COLO829 (cell line): ENCODE measurements at places on chromosomes 3 and 15.

- no peak for DNase-seq
These were observed 82.6 kb downstream of the PDZRN3 start for GRCh38 chr3:73542136-73542535.

DNA sequence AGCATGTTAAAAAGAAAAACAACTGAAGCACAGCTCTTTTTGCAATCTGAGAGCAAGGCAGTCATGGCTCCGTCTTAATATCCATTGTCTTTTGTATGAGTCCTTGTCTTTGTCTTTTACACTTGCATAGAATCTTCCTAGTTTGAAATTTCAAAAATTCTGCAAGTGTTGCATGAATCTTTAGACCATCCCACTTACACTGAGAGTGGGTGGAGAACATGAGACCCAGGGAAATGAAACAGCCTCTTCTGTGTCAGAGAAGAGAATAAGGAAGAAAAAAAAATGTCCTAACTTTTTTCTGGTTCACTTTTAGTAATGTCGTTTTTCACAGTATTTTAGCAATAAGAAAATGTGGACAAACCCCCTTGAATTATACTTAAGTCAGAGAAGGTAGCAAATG lies 12.1 kb upstream of the DCLK3 start:
- no peak for DNase-seq

DNA sequence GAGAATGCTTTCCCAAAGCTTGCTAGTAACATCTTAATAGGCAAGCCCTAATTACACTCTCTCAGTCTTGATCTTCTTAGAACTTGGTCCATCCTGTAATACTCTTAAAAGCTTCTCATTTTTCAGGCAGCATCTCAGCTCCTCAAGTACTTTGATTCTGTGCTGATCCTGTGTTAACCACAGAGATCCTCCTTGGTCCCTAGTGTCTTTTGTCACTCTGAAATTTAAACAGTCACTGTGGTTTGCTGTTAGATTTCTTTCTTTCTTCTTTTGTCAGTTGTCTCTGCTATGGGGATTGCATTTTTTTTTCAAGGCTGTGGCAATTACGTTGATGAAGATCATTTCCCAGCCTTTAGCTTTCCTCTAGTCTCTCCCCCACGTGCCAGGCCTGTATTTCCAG lies 26.0 kb upstream of the UBE3A start:
- DNase-seq, result no peak

GRCh38 chr3:71984843-71985613 lies 200.1 kb upstream of the PROK2 start:
- DNase-seq, result no peak

DNA sequence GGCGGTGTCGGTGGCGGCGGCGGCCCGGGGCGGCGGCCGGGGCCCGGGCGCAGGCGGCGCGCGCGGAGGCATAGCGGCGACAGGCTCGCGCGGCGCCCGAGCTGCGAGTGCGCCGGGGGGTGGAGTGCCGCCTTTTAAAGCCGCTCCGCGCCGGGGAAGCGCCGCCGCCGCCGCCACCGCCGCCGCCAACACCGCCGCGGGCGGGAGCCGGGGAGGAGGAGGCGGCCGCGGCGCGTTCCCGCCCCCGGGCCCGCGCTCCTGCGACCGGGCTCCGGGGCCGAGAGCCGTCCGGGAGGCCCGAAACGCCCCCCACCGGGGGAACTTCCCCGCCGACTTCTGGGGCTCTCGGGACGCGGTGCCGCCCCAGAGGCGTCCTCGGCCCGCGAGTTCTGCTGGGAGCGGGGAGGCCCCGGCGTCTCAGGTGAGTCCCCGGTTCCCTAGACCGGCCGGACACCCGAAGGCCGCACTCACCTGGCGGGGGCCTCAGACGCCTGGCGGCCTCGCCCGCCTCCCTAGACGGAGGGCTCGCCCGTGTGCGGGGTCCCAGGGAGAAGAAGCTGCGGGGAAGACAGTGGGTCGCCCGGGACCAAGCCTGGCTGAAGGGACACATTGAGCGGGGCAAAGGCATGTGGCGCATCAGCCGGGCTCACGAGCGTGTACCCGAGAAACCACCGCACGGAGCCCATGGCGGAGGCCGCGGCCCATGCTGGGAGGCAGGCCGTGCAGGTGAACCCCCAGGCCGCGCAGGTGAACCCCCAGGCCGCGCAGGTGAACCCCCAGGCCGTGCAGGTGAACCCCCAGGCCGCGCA lies at the start of gene PCSK6:
Gene PCSK6, minus strand, starts transcription at position 109 of the 809 bp plus-strand sequence. Its CDS starts 37 bp downstream, at position 72.
- DNase-seq, result no peak

DNA sequence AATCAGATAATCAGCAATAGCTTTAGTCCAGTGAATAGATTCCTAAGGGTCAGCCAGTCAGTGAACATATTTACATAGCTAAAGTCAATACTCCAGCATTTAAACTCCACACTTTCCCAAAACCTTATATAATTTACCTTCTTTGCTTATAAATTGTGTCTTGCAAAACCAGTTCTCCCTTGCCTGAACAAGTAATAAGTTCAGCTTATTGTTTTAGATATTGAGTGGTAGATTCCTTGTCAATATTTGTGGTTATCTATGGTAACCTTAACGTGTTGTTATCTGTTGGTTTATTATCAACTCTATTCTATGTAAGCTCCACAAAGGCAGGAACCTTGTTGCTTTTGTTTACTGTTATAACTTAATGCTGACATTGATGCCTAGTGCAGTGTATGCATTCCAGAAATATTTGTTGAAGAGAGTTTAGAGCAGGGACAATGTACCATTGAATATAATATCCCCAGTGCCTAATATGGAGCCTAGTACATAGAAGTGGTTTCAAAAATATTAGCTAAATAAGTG lies 24.0 kb downstream of the PLSCR5 start:
- peak; percentile 23 for DNase-seq

DNA sequence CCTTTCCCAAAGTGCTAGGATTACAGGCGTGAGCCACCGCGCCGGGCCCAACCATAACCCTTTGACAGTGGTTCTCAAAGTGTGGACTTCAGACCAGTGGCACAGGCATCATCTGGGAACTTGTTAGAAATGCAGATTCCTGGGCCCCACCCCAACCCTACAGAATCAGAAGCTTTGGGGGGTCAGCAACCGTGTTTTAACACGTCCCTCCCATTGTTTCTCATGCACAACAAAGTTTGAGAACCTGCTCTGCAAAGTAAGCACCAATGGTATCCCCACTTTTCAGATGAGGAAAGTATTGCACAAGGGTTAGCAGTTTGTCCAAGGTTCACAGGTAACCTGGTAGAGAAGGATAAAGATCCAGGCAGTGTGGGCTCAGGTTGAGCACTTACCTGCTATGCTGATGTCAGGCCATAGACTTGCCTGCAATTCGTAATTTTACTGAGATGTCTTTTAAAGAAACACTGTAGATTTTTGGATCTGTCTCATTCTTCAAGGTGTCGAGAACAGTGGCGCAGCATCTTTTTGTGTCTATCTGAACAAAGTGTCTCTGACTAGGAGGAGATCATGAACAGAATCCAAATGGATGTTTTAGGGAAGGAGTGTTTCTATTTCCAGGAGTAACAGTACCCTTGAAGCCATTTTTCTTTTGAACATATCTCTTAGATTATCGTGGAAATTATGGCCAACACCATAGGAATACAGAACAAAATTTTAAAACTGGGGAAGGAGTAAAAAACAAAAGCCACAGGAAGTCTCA lies 2.5 kb downstream of the GXYLT2 start:
- DNase-seq, result no peak

GRCh38 chr15:29062179-29062591 lies 176.4 kb downstream of the APBA2 start:
- no peak for DNase-seq

- DNase-seq, result no peak
These were observed 3.2 kb upstream of the SIN3A start for GRCh38 chr15:75454471-75455378.

- no peak for DNase-seq
These were observed 32.0 kb upstream of the GALNT15 start for GRCh38 chr3:16142350-16143025.

DNA sequence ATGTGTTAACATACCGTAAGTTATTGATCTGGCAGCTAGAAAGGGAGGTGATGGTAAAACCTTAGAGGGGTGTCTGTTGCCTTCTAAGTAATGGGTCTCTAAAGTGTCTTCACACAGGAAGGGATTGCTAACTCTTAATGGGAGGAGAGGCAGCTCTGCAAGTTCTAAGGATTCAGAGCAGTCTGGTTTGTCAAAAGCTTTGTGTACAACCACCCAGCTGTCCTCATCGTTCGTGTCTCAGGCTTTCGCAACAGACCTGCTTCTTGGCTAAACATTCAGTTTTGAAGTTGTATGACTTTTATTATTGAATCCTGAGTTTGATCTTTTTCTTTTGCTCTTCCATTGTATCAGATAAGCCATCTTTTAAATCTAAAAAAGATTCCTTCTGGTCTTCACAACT lies 404.9 kb downstream of the SQOR start:
- DNase-seq, result no peak

DNA sequence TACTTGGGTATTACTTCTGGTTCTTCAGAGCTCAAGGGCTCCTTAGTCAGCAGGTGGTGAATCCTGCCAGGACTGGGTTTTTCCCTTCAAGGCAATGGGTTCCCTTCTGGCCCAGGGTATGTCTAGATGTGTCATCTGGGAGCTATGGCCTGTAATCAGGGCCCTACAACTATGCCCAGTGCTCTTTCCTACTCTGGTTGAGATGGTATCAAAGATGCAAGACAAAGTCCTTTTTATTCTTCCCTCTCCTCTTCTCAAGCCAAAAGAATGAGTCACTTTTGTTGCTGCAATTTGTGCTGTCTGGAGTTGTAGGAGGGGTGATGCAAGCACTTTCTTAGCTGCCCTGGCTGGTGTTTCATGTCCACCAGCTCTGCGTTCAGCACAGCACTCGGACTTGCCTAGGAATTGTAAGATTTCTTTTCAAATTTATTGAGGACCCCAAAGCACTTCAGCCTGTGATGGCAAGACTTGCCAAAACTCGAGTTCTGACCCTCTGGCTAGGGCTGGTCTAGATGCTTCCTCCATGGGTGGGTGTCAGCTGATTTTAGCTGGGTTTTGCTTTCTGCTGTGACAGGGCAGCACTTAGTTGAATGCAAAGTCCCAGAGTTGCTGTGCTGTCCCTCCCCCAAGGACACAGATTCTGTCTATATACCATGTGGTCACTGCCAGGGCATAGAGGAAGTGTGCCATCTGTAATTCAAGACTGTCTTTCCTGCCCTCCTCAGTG lies 129.2 kb upstream of the CBLB start:
- DNase-seq, result peak; percentile 70

DNA sequence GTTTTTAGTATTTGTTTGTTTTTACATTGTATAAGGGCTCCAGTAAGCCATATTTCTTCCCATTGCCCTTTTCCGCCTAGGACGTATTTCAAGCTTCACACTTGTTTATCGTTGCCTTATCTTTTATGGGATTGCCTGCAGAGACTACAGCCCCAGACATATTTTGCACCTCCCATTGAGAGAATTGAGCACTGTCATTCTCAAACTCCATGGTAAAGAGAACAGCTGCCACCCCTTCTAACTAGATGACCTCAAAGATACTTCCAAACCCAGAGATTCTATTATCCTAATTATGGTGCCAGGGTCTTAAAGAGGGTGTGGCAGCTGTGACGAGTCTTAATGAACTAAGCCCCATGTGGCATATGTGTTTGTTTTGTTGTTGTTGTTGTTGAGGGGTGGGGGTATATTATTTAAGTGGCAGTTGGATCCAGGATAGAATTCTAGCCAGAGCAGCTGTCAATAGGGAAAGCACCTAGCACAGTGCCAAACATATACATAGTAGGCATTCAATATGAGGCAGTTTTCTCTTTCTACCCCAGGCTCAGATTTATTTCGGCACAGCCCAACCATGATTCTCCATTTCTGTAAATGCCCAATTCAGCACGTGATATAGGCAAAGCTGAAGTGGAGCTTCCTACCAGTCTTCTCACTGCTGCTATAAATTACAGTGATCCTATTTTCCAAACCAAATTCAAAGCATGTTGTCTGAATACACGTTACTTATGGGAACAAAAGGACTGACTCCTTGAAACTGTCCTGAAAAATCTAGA lies 932 bp upstream of the TP53BP1 start:
- DNase-seq, result no peak

GRCh38 chr3:139455855-139456254 lies 20.5 kb downstream of the RBP2 start:
- no peak for DNase-seq
